ENCODE measurements at places on chromosomes 4 and X.
A peak's percentile ranks its signal among the peaks of the same experiment; 100 is the strongest.

DNA sequence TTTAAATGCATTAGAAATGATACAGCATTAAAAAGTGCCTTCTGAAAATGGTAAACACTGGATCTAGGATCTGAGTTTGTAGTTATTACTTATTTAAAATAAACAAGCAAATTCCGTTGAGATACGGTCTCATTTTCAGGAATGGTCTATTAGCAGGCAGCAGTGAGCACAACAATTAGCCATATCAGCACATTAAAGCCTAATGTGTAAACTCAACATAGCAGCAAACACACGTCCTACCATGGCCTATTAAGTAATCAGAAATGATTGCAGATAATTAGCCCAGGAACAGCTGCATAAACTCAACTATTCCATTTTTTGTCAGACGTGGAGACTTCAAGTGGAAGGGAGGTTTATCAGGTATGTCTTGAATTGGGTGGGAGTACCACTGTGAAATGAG lies 61.8 kb downstream of the NEIL3 start:
- no peak for DNase-seq

- no peak for DNase-seq
These were observed 33.5 kb downstream of the CTBP1 start for GRCh38 chr4:1215141-1216075.

DNA sequence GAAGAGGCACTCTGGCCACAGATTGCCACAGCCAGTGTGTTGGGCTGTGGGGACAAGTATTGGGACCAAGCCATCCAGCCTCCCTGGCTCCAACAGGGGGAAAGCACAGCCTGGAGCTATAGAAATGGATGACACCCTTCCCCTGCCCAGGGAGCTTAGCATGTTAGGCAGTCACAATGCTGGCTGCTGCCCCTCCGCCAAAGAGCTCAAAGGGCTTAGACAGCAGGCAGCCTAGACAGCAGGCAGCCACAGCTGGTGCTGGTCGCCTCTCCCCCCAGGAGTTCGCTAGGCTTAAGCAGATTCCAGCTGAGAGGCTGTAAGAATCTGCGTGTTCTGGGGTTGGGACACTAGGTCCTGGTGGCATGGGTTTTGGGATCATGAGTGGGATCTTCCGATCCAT lies 94.5 kb upstream of the MXRA5 start:
- no peak for DNase-seq

DNA sequence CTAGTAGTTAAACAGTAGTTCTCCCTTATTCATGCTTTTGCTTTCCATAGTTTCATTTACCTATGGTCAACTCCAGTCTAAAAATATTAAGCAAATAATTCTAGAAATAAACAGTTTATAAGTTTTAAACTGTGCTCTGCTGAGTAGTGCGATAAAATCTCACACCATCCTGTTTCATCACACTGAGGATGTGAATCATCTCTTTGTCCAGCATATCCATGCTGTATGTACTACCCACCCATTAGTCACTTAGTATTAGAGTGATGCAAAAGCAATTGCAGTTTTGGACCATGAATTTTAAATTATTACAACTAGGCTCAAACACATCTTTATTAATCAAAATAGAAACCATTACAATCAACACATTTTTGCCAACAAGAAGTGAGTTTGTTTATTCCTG lies 187.4 kb downstream of the TEX13C start:
- no peak for DNase-seq

- no peak for DNase-seq
These were observed 66.2 kb downstream of the NCAPG start for GRCh38 chr4:17876943-17877342.

GRCh38 chr4:15427701-15428100 lies at the start of gene C1QTNF7:
Gene C1QTNF7, plus strand, starts transcription at chr4:15428033. Its CDS starts 7,711 bp downstream, at chr4:15435744.
- no peak for DNase-seq

DNA sequence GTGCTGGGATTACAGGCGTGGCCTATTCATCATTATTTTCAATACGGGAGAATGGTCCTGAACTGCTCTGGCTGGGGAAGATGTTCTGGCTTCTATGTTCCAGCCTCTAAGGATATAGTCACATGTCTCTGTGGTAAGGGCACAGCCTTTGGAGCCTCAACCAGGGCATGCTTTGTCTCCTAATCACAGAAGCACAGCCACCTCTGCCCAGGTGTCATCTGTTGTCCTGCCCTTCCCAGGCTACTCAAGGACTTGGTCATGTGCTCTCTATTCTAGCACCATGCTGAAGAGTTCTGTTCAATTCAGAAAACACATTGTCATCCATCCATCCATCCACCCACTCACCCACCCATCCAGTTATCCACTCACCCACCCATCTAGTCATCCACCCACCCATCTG lies 29.5 kb downstream of the ASMTL start:
- no peak for DNase-seq

- peak; percentile 2 for DNase-seq
These were observed 239.9 kb downstream of the NKX6-1 start for GRCh38 chr4:84258905-84259830.

GRCh38 chr4:76199664-76200211 lies 13.9 kb downstream of the SCARB2 start:
- DNase-seq = no peak

- no peak for DNase-seq
These were observed 213.8 kb upstream of the LDB2 start for GRCh38 chr4:17112292-17112659.

DNA sequence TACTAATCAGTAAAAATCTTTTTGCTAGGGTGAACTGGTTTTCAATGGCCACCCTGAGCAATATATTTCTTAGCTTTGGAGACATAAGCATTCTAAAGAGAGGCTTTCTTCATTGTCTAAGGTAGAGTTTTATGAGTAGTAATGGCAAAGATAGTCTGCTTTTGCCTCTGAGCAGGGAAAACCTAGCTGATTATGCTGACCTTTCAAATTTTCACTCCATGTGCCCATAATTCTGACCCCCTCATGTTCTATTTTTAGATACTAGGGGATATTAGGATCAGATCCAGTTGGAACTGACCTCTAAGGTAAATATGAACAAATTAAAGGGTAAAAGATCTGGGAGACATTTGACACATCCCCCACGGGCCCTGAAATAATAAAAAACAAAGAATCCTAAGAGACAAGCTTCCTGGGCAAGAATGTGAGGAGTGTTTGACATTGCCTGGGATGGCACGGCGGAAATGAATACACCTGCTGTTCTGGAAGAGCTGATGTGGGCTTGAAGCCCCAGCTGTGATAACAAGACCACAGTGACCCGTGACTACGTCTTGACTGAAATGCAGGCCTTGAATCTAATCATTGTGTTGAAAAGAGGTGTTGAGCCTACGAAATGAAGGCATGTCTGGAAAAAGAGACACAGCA lies 392.1 kb upstream of the FRG1 start:
- DNase-seq = no peak
